ENCODE measurements at places on chromosomes 1 and 21. TPM values are rescaled to one million over a fixed set of nuclear protein-coding genes. Genes with fewer than 3 reads are reported as not detected.

PINK1 gene
- polyA plus RNA-seq: 55.6 TPM

- no peak for DNase-seq
Observed at GRCh38 chr21:41369105-41369919, 7.5 kb downstream of the MX2 start.

DNA sequence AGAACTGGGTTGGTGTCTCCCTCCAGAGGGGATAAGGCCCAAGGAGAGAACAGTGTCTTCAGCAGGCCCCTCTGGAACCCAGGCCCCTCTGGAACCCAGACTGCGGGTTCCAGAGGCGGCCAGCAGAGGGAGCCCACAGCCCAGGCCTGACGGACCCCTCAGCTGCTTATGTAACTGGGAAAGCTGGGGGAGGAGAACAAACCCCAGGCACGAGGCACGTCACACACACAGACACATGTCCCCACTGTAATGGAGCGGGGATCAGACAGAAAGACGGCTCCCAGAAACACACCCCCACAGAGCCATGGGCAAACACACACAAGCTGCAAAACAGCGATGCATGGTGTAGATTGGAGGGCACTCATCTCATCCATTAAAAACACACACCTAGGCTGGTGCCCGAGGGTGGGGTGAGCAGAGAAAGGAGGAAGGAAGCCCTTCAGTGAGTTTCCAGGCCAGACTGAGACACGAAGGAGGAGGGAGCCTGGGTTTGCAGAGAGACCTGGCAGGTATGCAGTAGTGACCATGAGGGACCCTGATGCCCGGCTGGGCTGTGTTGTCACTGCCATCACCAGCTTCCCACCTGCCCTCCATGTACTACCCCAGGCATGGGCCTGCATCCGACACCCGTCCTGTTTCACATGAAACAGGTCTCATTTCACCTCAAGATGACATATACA is 2.8 kb upstream of the IGSF8 start:
- DNase-seq: peak; percentile 51

PTPN14 gene
- 52.9 TPM for polyA plus RNA-seq

DNA sequence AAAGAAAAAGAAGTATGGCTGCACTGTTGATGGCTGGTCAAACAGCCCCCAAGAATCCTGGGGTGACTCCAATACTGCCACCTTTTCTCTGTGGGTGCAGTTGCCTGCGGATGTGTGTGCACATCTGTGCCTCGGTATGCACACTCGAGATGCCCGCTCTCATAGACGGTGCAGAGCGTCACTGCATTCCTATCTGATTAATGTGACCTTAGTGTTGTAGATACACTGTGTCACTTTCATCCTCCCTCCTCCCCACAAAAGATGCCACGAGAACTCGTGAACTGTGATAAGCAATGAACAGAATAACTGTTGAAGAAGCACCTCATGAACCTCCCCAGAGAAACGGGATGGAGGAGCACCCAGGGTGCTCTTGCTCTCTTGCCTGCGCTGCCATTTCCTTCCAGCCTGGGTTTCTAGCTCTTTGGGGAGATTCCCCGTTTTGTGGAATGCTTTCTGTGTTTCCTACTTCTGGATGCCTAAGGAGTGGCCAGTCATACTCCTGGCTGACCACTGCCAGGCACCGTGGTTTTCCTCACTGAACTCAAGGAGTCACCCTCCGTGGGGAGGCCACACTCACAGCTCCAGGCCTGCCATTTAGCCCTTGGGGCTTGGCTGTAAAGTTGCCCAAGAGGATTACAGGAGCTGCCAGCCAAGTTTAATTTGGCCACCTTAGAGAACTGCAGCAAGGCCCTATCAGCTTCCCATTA is 32.0 kb downstream of the NTPCR start:
- DNase-seq: peak; percentile 32

BSND gene
- polyA plus RNA-seq: not detected

GRCh38 chr1:147771226-147772125 is 11.1 kb upstream of the GJA5 start:
- DNase-seq: peak; percentile 72

DNA sequence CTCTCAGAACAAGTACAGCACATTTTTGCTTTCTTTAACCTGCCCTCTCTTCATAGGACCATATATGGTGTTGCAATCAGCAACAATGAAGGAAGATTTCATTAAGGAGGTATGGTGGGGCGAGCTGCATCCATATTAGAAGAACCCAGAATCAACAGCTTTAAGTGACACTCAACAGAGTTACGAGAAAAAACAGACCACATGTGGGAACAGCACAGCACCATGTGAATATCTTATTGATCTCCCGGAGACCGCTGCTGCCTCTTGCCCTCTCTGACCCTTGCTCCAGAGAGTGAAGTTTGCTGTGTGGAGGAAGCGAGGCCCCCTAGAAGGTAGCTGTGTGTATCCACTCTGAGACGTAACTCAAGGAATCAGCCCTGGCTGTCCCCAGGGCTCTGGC is 12.9 kb downstream of the RAB42 start:
- DNase-seq: no peak

DNA sequence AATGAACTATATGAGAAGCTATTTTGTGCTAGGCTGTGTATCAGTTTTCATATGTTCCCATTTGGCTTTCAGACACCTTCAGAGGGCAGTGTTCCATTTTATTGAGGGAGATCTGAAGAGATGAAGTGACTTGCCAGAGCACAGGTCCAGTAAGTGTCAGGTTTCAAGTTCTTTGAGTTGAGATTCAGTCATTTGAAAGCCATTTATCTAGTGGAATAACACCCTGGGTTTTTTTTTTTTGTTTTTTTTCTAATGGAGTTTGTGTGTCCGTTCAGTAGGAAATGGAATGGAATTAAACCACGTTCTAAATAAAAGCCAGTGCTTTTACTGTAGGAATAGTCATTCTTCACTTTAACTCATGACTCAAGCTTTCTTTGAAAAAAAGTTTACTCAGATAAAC is 652.9 kb upstream of the USP24 start:
- DNase-seq: no peak

- no peak for DNase-seq
Observed at GRCh38 chr1:245395680-245396079, 240.9 kb downstream of the KIF26B start.

TCHH gene
- 0.02 TPM for polyA plus RNA-seq

PRAMEF18 gene
- polyA plus RNA-seq: not detected

SELE gene
- not detected for polyA plus RNA-seq

GRCh38 chr1:185895208-185895900 is 161.2 kb downstream of the HMCN1 start:
- peak; percentile 26 for DNase-seq

GRCh38 chr1:25694167-25695007 is 77.8 kb downstream of the MAN1C1 start:
- DNase-seq: no peak

C2CD4D gene
- 0.19 TPM for polyA plus RNA-seq

DNA sequence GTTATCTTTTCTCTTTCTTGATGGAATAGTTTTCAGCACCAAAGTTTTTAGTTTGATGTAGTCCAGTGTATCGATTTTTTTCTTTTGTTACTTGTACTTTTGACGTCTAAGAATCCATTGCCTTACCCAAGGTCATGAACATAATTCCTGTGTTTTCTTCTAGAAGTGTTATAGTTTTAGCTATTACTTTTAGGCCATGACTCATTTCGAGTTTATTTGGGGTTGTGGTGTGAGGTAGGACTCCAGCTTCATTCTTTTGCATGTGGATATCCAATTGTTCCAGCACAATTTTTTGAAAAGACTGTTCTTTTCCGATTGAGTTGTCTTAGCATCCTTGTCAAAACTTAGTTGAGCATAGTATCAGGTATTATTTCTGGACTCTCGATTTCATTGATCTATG is 79.4 kb upstream of the SELENON start:
- DNase-seq: no peak

DNA sequence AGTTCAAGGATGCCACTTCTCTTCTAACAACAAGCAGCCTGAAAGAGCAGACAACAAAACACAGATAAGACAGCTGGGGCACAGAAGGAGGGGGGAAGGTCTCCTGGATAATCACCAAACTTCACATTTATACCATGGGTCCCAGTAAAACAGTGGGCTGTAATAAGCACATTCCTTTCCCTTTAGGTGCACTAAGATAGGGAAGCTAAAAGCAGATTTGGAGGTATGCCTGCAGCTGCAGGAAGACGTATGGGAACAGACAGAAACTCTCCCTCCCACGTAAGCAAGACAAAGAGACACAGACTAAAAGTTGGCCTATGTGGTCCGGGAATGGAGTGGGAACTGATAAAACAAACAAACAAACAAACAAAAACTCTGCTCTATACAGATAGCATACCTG is 612.1 kb downstream of the MRPL39 start:
- DNase-seq: no peak

DNA sequence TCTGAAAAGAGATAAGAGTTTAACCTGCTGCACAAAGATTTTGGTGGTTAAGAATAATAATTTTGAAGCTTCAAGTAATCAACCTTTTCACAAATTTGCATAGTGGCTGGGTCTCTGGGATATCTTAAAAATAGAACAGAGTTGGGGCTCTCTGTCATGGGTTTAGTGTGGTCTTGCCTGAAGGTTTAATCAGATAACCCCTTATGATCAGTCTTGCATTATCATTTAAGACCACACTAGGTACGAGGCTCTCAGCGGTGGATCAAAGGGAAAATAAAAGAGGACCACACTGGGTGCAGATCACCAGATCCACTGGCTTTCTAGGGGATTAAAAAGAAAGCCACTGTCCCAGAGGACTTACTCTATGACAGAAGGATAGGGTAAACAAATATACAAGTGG is 19.5 kb downstream of the LRRC8C start:
- DNase-seq: no peak

Data from mammary epithelial cell (primary cell).